ENCODE measurements at places on chromosomes 1 and 21. TPM values are rescaled to one million over a fixed set of nuclear protein-coding genes. Genes with fewer than 3 reads are reported as not detected.

- DNase-seq, result no peak
Measured at GRCh38 chr1:234702342-234703000, 92.5 kb upstream of the IRF2BP2 start.

DNA sequence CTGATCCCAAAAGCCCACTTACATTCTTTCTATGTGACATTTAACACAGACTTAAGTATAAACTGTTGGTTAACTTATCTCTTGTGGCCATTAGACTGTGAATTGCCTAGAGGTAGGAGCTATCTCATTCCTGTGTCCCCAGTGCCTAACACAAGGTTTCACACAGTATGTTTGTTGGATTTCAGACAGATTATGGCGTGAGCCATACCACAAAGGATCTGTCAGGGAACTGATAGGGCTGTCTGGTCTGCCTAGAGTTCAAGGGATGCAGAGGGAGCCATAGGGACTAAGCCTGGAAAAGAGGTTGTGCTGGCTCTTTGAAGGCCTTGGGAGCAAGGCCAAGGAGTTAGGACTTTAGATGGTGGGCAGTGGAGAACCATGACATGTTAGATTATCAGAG lies 40.0 kb downstream of the MEF2D start:
- no peak for DNase-seq

GRCh38 chr1:232463225-232463624 lies 166.7 kb downstream of the SIPA1L2 start:
- no peak for DNase-seq

Gene SCMH1
- 31.2 TPM for total RNA-seq

Gene SCP2
- total RNA-seq, result 48.7 TPM

Gene RHD
- total RNA-seq, result 0.66 TPM
